ENCODE measurements at places on chromosomes 7 and 10.
A peak's percentile ranks its signal among the peaks of the same experiment; 100 is the strongest.

DNA sequence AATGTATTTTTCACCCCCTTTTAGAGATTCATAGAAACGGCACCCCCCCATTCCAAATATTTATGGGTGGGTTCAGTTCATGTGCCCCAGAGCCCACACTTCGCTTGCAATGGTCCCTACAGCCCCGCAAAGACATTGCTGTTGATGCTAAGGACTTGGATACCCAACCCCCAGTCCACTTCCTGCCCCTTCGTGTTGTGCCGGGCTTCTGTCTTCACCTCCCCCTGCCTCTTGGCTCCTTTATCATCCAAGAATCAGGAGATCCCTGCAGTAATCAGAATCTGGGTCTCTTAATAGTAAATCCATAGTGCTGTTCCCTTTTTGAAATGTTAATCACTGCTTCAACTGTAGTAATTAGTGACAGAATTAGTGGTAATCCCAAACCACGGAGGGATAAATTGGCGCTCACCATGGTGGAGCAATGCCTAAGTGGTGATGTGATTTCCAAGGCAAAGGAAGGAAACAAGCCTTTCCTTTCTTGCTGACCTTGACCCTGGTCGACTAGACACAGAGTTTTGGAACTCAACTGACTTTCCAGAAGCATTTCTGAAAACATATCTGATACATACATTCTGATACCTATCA, 67.7 kb downstream of the HK1 start:
- no peak for DNase-seq

- no peak for DNase-seq
Observed at GRCh38 chr10:113137941-113138685, 188.1 kb downstream of the TCF7L2 start.

GRCh38 chr7:116317907-116318306, 107.6 kb downstream of the TES start:
- no peak for DNase-seq

- DNase-seq: no peak
Observed at GRCh38 chr10:129767751-129768150, 196.3 kb downstream of the EBF3 start.

GRCh38 chr10:113412161-113412560, 140.7 kb upstream of the HABP2 start:
- no peak for DNase-seq

DNA sequence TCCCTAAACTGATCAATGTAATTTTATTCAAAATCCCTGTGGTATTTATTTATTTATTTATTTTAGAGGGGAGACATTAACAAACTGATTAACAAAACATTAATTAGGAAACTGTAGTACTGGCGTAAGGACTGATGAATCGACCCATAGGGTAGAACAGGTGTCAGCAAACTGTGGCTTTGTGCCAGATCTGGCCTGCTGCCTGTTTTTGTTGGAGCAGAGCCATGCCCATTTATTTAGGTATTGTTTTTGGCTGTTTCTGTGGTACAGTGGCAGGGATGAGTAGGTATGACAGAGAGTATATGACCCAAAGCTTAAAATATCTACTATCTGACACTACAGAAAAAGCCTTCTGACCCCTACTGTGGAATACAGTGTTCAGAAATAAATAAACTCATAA, 332.5 kb upstream of the ETV1 start:
- no peak for DNase-seq

- no peak for DNase-seq
Observed at GRCh38 chr7:100486111-100486636, 2.4 kb downstream of the NYAP1 start.

DNA sequence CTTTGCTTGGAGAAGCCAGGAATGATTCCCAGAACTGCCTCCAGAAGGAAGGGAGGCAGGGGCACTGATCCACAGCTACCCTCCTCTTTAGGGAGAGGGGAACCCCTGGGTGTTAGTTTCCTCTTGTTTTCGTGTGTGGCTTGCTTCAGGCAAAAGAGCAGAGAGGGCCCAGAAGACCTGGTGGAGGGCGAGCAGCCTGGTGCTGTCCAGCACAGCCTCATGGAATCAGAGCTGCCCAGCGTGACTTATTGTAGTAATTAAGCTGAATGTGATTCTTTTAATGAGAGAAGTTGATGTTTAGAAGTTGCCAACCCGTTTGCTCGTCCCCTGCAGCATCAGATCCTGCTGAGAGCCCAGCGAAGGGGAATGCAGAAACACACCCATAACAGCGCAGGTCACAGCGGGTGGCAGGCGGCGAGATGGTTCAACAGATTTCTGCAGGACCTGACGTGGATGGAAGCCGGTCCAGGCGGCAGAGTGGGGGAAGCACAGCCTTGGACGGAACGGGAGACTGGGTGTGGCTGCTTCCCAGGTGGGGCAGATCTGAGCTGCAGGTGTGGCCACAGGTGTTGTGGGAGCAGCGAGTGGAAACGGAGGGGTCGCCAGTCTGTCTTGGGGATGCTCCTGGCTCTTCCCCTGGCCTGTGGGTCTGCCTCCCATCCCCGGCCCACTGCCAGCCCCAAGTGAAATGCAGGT, 53.7 kb upstream of the SHH start:
- no peak for DNase-seq

DNA sequence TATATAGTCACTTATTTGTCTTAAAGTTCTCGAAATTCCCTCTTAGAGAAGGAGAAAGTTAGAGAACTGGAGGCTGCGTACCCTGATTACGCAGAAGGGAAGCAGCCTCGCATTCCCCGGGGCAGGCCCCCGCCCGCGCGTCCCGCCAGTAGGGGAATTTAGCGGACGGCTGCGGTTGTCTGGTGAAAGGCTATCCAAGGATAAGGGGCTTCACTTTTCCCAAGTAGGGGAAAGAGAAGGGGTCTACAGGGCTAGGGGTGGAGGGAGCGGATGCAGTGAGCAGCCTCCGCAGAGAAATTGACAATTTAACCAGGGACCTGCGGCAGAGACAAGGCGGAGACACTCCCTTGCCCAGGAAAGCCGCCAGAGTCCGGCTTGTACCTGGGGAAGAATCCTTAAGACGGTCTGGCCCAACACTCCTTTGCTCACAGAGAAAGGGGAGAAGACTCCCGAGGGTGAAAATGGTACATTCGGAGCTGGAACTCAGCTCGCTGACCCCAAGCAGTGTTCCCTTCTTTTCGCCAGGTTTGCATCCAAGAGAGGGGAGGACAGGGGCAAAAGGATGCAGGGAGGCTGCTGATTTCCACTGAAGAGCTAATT, 994 bp upstream of the MAGI2 start:
- DNase-seq: peak; percentile 29

GRCh38 chr10:75304741-75305390, 69.1 kb upstream of the COMTD1 start:
- no peak for DNase-seq

GRCh38 chr7:18518555-18518954, 23.0 kb downstream of the HDAC9 start:
- DNase-seq: peak; percentile 25

DNA sequence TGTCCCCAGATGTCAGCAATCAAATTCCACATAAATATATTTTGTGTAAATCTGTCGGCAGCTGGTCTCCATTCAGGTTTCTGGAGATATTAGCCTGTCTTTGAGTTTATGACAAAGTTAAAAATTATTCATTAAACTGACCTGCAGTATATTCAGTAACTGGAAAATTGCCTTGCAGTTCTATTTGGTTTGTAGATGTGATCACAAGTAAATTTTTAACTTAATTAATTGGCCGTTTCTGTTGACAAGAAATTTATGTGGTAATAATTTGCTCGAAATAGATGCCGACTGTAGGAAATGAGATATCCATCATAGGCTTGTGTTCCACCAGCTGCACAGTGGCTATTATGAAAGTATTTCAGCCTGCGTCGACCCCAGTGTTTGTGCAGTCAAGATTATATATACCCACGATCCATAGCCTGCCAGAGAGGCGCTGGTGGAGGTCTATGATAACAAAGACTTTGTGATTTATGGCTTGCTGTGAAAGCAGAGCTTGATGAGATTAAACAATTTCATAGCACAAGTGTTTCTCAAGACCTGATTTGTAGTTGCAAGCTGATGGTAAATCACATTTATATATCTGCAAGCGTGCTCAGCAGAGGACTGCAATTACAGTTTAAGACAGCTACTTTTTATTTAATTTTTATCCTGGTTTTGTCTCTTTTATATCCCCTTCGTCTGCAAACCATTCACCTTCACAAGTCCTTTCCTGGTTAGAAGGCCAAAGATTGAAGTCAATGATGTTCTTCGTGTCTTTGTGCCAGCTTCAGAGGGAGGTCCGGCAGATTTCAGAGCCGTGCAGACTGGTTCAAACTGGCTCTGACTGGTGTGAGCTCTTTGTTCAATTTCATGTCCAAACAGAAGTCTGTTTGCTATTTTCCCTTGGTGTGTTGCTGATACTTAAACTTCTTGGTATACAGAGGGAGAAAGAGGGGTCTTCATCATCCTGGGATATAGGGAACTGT, 850.9 kb downstream of the LRMDA start:
- peak; percentile 91 for DNase-seq

DNA sequence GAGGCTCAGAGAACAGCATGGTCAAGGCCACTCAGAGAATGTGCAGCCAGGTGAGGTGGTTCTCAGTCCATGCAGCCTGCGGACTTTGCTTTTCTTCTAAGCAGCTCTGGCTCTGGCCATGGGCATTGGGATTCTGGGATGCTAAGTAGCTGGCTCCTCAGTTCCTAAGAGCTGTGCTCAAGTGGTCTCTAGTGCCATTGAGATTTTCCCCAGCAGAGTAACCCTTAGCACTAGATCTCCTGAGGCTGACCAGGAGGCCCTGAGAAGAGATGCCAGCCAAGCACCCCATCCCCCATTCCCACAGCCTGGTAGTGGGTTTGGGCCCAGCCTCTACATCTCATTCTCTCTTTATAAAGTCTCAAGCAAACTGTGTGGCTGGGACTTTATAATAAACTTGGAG, 77.1 kb downstream of the KCNMA1 start:
- DNase-seq: no peak

GRCh38 chr7:71868797-71869196, 543.3 kb downstream of the CALN1 start:
- no peak for DNase-seq

- no peak for DNase-seq
Observed at GRCh38 chr7:148147438-148147837, 443.1 kb upstream of the C7orf33 start.

DNA sequence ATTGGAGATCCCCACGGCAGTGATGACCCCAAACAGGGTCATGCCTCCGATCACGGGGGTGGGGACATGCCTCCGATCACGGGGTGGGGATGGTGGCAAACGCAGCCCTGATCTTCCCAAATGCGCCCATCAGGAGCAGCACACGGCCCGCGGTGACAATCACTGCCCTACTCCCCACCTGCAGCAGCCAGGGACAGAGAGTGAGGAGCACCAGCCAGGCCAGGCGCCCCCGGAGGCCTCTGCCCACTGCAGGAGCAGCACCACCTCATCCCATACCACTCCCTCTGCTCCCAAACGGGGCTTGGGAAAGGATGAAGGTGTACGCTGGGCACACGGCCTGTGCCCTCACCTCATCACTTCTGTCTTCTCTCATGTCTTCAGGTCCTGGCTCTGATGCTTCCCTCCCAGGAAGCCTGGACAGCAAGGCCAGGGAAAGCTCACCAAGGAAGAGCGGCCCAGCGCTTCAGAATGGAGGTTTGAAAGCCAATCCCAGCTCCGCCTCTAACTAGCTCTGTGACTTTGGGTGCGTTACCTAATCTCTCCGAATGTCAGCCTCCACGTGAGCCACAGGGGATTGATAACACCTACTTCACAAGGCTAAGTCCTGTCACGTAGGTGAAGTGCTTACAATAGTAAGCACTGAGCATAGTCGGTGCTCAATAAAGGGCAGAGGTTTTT, 37.1 kb downstream of the STRA8 start:
- DNase-seq: no peak

DNA sequence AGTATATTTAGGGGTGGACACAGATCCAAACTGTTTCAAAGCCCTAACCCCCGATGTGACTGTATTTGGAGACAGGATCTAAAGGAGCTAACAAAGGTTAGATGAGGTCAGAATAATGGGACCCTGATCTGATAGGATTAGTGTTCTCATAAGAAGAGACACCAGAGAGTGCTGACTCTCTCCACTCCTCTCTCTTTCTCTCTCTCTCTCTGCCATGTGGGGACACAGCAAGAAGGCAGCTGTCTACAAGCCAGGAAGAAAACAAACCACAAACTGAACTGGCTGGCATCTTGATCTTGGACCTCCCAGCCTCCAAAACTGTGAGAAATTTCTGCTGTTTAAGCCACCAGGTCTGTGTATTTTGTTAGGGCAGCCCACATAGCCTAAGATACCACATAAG, 84.7 kb upstream of the KDM7A start:
- DNase-seq: no peak

DNA sequence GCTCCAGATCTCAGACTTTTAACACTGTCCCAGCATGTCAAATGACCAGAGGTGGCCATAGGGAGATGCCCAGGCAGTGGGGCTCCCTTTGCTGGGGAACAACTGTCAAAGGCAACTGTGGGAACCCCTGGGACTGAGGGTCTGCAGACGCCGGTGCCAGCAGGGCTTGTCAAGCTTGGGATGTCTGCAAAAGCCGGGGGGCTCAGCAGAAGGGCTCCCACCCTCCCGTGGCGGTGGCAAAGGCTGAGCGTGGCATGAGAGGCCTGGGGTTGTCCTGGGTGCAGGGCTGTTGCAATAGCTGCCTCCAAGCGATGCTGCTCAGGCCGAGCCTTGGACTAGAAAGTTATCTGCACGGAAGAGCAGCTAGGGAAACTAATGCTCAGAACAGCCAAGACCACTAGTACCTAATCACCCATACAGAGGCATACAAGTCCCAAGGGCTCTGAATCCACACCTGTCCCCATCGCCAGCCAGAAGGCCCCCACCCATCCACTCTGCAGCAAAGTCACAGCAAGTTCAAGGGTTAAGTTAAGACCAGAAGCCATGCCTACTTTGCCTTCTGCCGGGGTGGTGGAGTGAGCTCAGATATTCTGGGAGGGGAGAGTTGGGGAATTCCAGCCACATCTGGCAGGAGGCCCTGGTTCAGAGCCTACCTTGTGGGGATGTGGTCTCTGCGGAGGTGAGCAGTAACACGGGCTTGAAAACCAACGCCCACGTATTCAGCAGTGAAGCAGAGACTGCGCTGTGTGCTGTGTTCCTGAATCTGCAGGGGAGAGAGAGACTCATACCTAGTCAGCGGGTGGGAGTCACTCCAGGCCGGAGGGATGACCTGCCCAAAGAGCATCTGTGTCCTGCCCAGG, 4.6 kb downstream of the SH2B2 start:
- DNase-seq: no peak

- no peak for DNase-seq
Observed at GRCh38 chr7:155722118-155722517, 77.7 kb downstream of the RBM33 start.

DNA sequence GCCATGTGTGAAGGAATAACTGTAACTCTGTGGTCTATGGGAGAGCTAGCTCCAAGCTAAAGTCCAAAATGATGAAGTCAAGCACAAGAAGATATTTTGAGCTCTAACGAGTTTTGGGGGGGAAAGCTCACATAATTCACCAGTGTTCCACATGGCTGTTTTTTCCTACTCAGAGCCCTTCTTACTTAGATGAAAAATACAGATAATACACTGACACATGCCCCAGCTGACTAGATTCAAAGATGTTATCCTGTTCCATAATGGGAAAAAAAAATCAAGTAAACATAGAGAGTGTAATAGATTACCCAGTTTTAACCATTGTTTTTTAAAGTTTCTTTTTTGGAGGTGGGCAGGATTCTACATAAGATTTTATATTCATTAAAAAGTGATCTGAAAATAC, 86.6 kb downstream of the PRLHR start:
- peak; percentile 52 for DNase-seq

- DNase-seq: no peak
Observed at GRCh38 chr7:134315679-134316538, 821 bp downstream of the SLC35B4 start.

- peak; percentile 62 for DNase-seq
Observed at GRCh38 chr7:41834805-41835694, 132.2 kb upstream of the INHBA start.

Measured in SK-N-DZ (cell line).